Spinal cord (tissue), 10 donors: ENCODE measurements at places on chromosomes 7 and 10. TPM values are rescaled to one million over a fixed set of nuclear protein-coding genes. Genes with fewer than 3 reads are reported as not detected.

Gene ELFN1
- polyA plus RNA-seq = 24.3 TPM

GRCh38 chr7:127922656-127923055 is 108.6 kb downstream of the LRRC4 start:
- no peaks in the 10 kb centered on the region for H3K36me3 ChIP-seq
- H3K27ac ChIP-seq = no peak overlapping the region
- no peaks in the 10 kb centered on the region for H3K27me3 ChIP-seq
- no peaks in the 10 kb centered on the region for H3K4me1 ChIP-seq
- H3K4me3 ChIP-seq = no peak overlapping the region
- no peak for DNase-seq

DNA sequence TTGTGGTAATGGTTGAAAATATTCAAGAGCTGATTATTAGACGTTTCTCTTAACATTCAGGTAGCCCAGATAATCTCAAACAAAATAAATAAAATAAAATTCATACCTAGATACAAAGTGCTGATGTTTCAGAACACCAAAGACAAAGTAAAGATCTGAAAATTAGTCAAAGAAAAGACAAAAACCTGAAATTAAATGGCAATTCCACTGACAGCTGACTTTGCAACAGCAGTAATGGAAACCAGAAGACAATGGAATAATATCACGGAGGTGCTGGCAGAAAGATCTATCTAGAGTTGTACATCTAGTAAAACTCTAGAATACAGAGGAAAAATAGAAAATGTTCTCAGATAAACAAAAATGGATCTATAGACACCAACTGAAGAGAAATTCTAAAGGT is 58.0 kb upstream of the IKZF1 start:
- no peak overlapping the region for H3K27ac ChIP-seq
- no peaks in the 10 kb centered on the region for H3K4me1 ChIP-seq
- DNase-seq = no peak
- no peaks in the 10 kb centered on the region for H3K27me3 ChIP-seq
- H3K36me3 ChIP-seq = no peaks in the 10 kb centered on the region

- no peak overlapping the region for H3K27ac ChIP-seq
- H3K27me3 ChIP-seq = no peaks in the 10 kb centered on the region
- H3K4me3 ChIP-seq = no peak overlapping the region
- no peak for DNase-seq
- no peaks in the 10 kb centered on the region for H3K4me1 ChIP-seq
Observed at GRCh38 chr7:153638821-153639435, 413.3 kb upstream of the DPP6 start.

DNA sequence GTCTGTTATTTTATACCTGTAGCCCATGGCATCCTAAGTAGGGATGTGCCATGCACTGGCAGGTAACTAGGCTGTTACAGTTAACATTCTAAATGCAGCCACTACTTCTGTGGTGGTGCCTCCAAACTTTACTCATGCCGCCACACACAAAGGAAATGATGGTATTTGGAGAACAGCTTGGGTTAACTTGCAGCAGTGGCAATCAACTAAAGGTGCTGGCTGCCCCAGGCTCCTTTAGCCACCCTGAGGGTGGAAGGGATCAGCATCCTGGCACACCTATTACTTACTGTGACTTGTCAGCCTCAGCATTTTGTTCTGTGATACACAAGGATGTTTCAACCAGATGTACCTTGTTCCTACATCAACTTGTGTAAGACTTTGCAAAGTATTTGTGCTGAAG is 221.8 kb upstream of the PPP1R3A start:
- H3K27me3 ChIP-seq = no peaks in the 10 kb centered on the region
- no peaks in the 10 kb centered on the region for H3K4me1 ChIP-seq
- no peak overlapping the region for H3K4me3 ChIP-seq
- H3K36me3 ChIP-seq = no peaks in the 10 kb centered on the region
- DNase-seq = no peak

DNA sequence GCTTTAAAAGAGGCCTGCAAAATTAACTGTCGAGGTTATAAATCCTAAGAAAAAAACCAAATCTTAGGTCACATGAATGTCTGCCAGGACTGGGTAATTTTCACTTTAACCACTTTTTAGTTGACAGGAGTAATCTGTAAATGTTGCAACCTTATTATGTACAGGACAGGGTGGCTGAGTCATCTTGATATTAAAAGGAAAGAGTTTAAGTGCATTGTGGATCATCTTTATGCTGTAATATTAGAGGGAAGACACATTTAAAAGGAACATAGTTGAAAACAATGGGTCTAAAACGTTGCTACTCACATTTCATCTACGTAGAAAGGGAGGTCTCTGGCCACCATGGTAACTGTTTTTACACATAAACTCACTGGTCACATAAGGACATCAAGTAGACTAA is 115.5 kb downstream of the LSMEM1 start:
- H3K27me3 ChIP-seq = no peaks in the 10 kb centered on the region
- H3K4me1 ChIP-seq = no peaks in the 10 kb centered on the region
- no peak overlapping the region for H3K27ac ChIP-seq
- no peaks in the 10 kb centered on the region for H3K36me3 ChIP-seq
- no peak for DNase-seq
